ENCODE measurements at places on chromosomes 3 and 15.

DNA sequence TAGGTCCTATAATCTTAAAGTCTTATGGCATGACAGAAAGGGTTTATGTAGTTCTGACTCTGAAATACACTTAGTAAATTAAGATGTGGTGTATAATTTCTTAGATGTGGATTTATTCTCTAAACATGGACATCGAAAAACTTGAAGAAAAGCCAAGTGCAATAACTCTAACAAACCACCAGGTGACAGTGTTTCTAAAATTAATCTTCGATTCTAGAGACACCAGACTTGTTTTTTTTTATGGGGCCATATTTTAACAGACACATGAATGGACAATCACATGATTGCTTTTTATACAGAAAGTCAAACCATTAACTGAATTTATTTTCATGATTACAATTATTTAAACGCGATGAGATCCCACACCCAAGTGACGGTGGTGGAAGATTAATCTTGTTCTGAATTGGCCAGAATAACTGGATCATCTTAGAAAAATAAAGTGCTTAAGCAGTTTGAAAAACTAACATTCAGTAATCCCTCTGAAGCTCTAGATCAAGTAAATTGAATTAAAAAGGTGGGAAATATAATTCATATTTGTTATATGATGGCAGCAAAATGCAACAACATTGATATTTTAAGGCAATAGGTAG is 305.1 kb downstream of the LSAMP start:
- peak; percentile 47 for DNase-seq

GRCh38 chr3:136787349-136787748 is 31.6 kb upstream of the SLC35G2 start:
- DNase-seq: peak; percentile 50

GRCh38 chr3:50430950-50431435 is 71.7 kb upstream of the TMEM115 start:
- no peak for DNase-seq

- DNase-seq: no peak
These were observed 29.1 kb downstream of the GRIP2 start for GRCh38 chr3:14510838-14511622.

DNA sequence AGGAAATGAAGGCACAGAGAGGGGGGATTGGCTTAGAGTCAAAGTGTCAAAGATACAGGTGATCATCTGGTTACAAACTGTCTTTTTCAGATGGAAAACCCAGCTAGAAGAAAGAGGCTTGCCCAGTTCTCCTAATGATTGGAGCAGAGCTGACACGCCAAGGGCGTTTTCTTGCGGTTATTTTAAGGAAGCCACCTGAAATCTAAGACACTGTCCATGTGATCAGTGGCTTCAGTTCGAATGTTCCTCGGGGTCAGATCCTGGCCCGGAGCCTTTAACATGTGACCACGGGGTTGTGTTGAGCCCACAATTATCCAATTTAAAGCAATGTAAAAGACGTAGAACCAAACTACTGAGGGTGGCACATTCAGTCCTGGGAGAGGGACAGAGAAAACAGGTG is 19.5 kb downstream of the FAM43A start:
- DNase-seq: no peak

- DNase-seq: no peak
These were observed 30.8 kb downstream of the POMGNT2 start for GRCh38 chr3:43074901-43075689.

- DNase-seq: no peak
These were observed 1215.5 kb downstream of the ROBO2 start for GRCh38 chr3:78255403-78255802.

GRCh38 chr3:22691407-22691806 is 511.7 kb upstream of the UBE2E2 start:
- no peak for DNase-seq

- DNase-seq: no peak
These were observed 43.2 kb downstream of the CD200R1L start for GRCh38 chr3:112803467-112803866.

Measured in NAMALWA (cell line).